Inflammatory macrophage treated with lipopolysaccharide for 4 hours (primary cell): ENCODE measurements at places on chromosomes 12 and 14.
A peak's percentile ranks its signal among the peaks of the same experiment; 100 is the strongest.

GRCh38 chr14:70073924-70074566 lies 114.7 kb downstream of the SLC8A3 start:
- DNase-seq = peak; percentile 73

DNA sequence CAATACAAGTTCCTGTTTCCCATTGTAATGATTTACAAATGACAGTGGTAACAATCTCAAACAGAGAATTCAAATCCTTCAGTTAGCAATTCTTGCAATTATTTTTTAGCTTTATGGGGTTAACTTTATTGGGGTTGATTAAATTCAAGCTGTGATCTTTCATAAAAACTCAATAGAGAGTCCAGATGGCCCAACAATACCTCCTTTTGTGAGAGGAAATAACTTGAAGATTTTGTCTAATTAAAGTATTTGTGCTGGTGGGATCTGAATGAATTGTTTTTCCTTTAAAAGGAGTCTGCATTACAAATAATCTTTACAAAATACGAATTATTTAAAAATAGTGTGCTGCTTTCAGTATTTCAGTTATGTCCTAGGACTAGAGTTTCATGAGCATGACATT lies 4.4 kb upstream of the ARHGAP5 start:
- DNase-seq = no peak

DNA sequence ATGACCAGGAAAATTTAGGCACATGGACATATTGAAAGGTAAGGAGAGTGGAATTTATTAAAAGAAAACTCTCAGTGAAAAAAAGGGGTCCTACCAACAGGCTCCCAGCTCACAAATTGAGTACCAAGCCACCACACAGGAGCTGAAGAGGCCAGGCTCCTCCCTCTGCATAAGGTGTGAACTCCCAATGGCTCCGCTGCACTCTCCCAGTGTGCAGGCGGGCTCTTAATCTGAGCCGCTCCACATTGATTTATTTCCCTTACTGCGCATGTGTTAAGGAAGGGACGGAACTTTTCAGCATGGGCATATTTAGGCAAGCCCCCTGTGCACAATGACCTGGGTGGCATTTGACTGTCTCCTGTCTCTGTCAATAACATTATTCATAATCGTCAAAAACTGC lies 68.6 kb upstream of the PLEKHG7 start:
- DNase-seq = no peak

DNA sequence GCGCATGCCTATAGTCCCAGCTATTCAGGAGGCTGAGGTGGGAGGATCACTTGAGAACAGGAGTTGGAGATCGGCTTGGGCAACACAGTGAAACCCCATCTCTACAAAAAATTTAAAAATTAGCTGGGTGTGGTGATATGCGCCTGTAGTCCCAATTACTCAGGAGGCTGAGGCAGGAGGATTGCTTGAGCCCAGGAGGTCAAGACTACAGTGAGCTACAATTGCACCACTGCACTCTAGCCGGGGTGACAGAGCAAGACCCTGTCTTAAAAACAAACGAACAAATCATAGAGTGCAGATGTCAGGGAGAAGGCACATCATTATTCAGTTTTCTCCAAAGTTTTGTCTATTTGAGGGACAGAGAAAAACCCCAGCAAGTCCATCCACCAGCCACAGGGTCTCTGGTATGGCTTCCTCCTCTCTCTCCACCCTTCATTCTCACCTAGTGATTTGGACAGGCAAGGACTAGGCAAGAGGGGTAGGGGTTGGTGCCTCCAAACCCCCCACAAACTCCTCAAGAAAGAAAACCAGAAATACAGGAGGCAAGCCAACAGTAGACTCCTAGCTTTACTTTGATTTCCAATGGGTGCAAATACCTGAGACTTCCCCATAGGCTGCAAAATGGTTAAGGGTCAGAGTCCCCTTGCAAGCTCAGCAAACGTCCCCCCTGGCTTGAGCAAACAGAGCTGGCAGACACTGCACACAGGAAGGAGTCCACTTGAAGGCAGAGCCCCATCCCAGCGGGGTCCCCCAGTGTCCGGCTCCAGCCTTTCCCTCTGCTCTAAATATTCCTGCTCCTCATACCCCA lies 26.5 kb upstream of the RPLP0 start:
- no peak for DNase-seq

DNA sequence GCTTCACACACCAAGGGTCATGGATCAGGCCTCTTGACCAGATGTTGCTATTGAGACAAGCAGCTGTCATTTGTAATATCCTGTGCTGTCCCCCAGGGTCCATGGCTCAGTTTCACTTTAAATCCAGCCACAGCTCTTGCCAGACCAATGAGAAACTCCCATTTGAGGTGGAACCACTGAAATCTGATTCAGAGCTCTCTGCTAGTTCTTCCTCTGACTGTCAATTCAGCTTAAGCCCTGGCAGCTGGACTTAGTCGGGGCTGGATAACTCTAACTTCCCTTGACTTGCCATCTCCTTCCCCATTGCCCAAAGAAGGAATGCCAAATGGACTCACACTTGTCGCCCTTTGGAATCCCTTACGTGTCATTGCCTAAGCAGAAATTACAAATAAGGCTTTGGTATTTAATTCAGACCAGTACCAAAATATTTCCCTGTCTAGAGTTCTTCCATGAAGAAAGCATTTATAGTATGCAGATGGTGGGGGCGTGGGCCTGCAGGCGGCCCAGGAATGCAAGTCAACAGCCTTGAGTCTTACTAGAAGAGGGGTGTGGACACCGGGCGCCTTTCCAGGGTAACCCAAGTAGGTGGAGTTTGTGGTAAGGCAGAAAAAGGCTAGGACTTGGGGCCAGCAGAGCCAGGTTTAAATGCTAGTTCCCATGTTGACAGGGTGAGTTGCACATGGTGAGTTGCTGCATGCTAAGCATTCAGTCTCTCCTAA lies 96.9 kb upstream of the TMPO start:
- peak; percentile 59 for DNase-seq
